ENCODE measurements at places on chromosomes 11 and 22.

DNA sequence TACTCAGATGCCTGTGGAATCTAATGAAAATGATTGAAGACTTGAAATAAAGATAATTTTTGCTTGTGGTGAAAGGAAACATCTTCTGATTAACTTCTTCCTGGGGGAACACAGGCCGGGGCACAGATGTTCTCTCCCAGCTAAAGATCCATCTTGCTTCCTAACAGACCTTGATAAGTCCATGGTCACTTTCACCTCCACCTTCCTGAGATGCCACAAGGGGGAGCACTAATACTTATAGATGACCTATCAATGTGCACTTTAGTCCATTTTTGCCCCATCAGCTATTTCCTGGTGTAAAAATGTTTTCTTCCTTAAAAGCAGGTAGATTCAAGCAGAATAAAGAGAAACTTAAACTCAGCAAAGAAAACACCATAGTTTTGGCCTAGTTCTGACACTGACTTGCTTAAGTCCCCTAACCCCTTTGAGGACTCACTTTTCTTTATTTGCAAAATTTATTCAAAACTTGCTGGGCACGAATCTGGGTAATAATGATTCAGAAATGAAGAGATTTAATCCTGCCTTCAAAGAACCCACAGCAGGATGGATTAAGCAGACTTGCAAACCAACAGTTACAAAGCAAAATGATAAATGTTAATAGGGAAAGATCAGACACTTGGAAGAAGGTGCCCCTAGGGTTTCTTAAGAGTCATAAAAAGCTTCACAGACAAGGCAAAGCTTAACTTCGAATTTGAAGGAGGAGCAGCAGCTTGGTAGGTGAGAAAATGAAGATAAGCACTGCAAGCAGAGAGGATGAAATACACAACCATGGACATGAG, 158.7 kb downstream of the RAB38 start:
- no peaks in the 10 kb centered on the region for H3K4me1 ChIP-seq
- no peaks in the 10 kb centered on the region for H3K36me3 ChIP-seq
- DNase-seq, result peak; percentile 40
- peaks cover 3% of the 10 kb centered on the region for H3K27me3 ChIP-seq
- no peak overlapping the region for H3K4me3 ChIP-seq
- H3K27ac ChIP-seq, result no peak overlapping the region

GRCh38 chr22:50048061-50048765, 9.9 kb downstream of the TTLL8 start:
- H3K27ac ChIP-seq, result no peak overlapping the region
- H3K36me3 ChIP-seq, result no peaks in the 10 kb centered on the region
- H3K4me3 ChIP-seq, result no peak overlapping the region
- no peak for DNase-seq
- no peaks in the 10 kb centered on the region for H3K4me1 ChIP-seq

GRCh38 chr11:70281156-70281609, 10.7 kb downstream of the PPFIA1 start:
- no peak for DNase-seq
- H3K36me3 ChIP-seq, result peaks cover 44% of the 10 kb centered on the region
- H3K4me3 ChIP-seq, result no peak overlapping the region

- no peak for DNase-seq
- peaks cover 15% of the 10 kb centered on the region for H3K4me1 ChIP-seq
- peak overlapping the region; percentile 70 for H3K27ac ChIP-seq
- H3K4me3 ChIP-seq, result peak overlapping the region; percentile 95
- no peaks in the 10 kb centered on the region for H3K36me3 ChIP-seq
Measured at GRCh38 chr11:122656631-122657101, 1.1 kb downstream of the UBASH3B start.

GRCh38 chr11:66367561-66368312, 3.8 kb downstream of the SLC29A2 start:
- H3K36me3 ChIP-seq, result no peaks in the 10 kb centered on the region
- H3K4me3 ChIP-seq, result no peak overlapping the region
- H3K27ac ChIP-seq, result peak overlapping the region; percentile 7
- H3K27me3 ChIP-seq, result no peaks in the 10 kb centered on the region
- peaks cover 7% of the 10 kb centered on the region for H3K4me1 ChIP-seq
- DNase-seq, result no peak

GRCh38 chr11:123247813-123248379, 52.8 kb upstream of the CLMP start:
- no peak for DNase-seq
- H3K27ac ChIP-seq, result no peak overlapping the region
- no peaks in the 10 kb centered on the region for H3K36me3 ChIP-seq
- H3K4me1 ChIP-seq, result peaks cover 2% of the 10 kb centered on the region
- no peak overlapping the region for H3K4me3 ChIP-seq

- no peak for DNase-seq
- no peaks in the 10 kb centered on the region for H3K27me3 ChIP-seq
- no peak overlapping the region for H3K4me3 ChIP-seq
- H3K36me3 ChIP-seq, result peaks cover 3% of the 10 kb centered on the region
Measured at GRCh38 chr22:49942565-49943404, 17.8 kb upstream of the PIM3 start.

DNA sequence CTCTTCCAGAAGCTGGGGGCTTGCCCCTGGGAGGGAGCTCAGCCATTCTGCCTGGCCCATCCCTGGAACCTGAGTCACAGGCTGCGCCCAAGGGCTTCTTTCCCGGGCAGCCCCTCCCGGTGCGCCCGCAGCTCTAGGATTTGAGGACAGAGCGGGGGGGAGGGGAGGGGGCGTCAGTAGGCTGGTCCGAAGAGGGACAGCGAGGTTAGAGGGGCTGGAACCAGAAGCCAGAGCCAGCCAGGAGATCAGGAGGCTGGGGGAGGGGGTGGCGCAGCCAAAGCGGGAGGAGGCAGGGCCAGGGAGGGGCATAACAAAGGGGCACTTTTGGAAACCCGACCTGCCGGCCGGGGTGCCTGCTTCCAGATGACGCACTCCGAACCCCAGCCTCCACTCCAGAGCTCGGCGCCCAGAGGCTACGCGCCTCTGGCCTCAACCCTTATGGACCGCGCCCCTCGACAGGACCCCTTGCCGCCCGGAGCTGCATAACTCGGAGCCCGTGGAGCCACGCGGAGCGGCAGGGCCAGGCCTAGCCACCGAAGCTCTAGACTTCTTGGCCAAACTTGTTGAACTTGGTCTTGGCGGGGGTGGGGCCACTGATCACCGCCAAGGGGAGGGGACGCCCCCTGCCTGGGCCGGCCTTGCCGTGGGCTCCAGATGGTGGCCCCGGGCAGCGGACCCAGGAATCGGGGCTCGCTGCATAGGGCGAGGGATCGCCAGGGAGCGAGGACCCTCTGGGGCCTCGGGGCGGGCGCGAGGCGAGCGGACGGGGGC, 744 bp downstream of the PACSIN3 start:
- peak overlapping the region; percentile 54 for H3K4me3 ChIP-seq
- DNase-seq, result no peak
- no peaks in the 10 kb centered on the region for H3K36me3 ChIP-seq
- H3K4me1 ChIP-seq, result peaks cover 5% of the 10 kb centered on the region

Data from memory B cell (primary cell).